Activated CD8-positive, alpha-beta memory T cell treated with anti-CD3 and anti-CD28 coated beads, Interleukin-2, amount 10 ng/mL, durations not matched to agents 7 days and 5 days (primary cell): ENCODE measurements at places on chromosomes 1 and 21.

GRCh38 chr1:58399176-58399575, 147.3 kb downstream of the OMA1 start:
- no peaks in the 10 kb centered on the region for H3K36me3 ChIP-seq
- no peak overlapping the region for H3K4me3 ChIP-seq

- H3K27me3 ChIP-seq = no peaks in the 10 kb centered on the region
- H3K36me3 ChIP-seq = no peaks in the 10 kb centered on the region
- DNase-seq = no peak
- H3K4me3 ChIP-seq = no peak overlapping the region
These were observed 458.0 kb upstream of the DEPDC1 start for GRCh38 chr1:68954841-68955240.

DNA sequence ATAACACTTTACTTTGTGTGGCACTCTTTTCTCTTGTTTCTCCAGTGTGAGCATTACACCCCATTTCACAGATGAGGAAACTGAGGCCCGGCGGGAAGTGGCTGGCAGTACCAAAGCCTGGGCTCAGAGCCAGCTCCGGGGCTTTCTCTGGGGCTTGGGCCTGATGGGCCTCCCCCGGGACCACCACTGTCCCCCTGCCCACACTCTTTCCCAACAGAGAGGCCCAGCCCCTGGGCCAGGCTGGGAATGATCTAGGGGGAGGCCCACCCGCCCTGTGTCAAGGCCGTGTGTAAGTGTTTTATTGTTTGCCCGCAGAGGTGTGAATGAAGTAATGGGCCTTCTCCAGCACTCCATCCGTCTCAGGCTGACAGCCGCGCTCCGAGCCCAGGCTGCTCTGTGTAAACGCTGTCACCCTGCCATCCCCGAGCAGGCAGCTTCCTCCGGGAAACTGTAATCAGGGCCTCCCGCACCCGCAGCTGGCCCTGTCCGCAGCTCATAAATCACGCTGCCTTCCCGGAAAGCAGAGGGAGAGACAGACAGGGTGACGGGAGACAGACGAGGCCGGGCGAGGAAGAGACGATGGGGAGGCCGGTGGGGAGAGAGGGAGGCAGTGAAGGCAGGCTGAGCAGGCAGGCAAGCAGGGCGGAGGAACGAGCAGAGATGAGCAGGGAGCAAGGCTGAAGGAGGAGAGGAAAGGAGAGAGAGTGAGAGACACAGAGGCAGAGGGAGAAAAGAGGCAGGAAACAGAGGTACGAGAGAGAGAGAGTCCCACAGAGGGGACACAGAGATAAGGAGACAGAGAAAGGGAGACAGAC, 109.7 kb upstream of the ZBTB40 start:
- no peaks in the 10 kb centered on the region for H3K36me3 ChIP-seq
- no peak for DNase-seq
- H3K27me3 ChIP-seq = peaks cover 26% of the 10 kb centered on the region
- H3K4me3 ChIP-seq = no peak overlapping the region
- H3K4me1 ChIP-seq = no peaks in the 10 kb centered on the region
- H3K27ac ChIP-seq = no peak overlapping the region

GRCh38 chr1:9852004-9852403, 28.2 kb upstream of the CLSTN1 start:
- H3K4me3 ChIP-seq = no peak overlapping the region
- DNase-seq = no peak
- no peak overlapping the region for H3K27ac ChIP-seq
- peaks cover 11% of the 10 kb centered on the region for H3K36me3 ChIP-seq
- no peaks in the 10 kb centered on the region for H3K27me3 ChIP-seq
